Activated CD4-positive, alpha-beta T cell treated with anti-CD3 and anti-CD28 coated beads, Interleukin-2, Interleukin-4, amounts not matched to agents 100 ng/mL and 50 ng/mL, durations not matched to agents 16 hours and 8 hours (primary cell): ENCODE measurements at places on chromosomes 11 and 22.

DNA sequence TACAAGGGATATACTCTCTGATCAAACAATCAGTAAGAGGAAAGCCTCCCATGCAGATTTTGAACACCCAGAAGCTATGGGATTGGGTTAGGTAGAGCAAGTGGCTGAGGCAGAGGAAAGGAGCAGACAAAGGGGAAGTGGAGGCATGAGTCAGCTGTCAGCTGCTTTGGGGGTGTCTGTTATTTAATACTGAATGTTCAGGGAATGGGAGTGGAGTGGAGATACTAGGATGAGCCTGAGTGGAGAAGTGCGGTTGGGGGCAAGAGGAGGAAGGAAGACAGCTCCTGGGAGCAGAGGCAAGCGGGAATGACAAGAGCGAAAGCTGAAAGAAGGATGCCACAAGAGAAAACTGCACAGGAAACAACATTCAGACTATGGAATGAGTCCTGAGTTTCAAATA, 22.7 kb upstream of the TMPRSS5 start:
- no peak for DNase-seq

GRCh38 chr11:75665990-75666389, 2.8 kb downstream of the MAP6 start:
- no peak for DNase-seq

DNA sequence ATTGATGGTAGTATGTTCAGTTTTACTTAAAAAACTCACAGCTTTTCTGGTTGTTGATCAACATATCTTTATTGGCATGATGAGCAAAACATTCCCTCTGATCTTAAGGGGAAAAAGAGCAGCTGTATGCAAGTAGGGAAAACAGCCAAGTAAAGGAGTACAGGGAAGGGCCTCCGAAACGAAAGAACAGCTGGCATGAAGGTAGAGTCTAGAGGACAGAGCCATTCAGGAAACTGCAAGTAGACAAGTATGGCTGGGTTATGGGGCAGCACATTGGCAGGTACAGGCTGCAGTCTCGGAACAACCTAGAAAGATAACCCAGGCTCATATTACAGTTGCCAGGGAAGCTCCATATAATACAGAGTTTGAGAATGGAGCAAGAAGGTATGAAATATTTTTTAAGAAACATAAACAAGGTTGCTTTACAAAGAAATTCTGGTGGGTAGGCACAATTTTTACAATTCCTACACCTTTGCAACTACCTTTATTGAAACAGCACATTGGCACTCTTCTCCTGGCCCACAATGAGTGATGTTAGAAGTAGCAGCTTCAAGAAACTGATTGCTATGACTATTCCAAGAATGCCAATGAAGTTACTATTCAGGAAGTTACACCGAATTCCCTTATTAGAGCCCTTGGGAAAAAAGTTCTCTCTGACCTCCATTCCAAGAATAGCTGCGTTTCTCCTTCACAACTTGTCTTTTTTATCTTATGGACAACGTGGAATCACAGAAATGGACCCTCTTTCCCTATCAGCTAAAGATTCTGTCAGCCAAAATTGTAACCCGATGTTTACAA, 45.2 kb downstream of the LGR4 start:
- DNase-seq = no peak

DNA sequence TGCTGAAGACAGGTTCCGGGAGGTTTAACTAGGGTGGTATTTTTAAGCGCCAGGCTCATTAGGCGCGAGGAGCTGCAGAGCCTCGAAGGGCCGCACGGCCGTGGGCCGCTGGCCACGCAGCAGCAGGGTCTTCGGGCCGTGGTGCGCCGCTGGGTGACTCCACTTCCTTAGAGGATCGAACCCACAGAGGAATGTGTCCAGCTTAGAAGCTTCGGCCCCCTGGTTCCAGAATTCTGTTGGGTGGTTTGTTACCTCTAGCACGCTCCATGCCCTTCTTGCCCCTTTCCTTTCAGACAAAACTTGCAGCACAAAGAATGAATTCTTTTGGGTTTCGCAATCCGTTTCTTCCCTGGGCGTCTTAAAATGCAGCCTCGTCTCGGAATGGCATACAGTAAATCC, 773 bp upstream of the PATL1 start:
- no peak for DNase-seq

GRCh38 chr22:39130892-39131855, 21.3 kb downstream of the CBX7 start:
- DNase-seq = no peak

DNA sequence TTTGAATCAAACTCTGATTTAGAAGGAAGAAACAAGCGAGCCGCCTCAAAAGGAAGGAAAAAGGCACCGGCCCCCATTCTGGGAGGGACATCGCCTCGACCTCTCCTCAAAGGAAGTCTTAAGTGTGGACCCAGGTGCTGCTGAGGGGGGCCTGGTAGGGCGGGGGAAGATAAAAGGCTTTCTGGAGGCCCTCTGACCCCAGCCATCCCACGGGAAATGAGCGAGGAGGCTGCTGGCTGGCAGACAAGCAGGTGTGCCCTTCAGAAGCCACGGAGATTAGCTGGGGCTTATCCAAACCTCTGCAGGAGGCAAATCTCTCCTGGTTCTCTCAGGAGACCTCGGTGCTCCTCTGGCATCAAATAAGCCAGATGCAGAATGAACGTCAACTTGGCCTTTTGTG, 171.4 kb upstream of the BLID start:
- no peak for DNase-seq

DNA sequence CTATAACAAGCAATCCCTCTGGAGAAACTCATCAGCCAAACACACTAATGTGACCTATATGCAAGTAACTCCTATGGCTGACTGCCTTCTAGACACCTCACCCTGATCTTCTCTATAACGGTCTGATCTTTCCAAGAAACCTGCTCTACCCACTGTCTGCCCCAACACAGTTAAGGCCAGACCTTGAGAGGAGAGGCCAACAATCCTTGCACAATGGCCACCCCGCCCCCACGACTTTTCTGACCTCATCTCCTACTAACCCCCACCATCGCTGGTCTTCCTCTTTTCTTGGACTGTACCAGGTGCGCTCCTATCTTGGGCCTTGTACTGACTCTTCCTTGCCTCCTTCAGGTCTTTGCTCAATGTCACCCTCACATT, 12.5 kb downstream of the HIRA start:
- DNase-seq = no peak

GRCh38 chr22:45804986-45805325, 133.3 kb downstream of the ATXN10 start:
- peak; percentile 1 for DNase-seq

DNA sequence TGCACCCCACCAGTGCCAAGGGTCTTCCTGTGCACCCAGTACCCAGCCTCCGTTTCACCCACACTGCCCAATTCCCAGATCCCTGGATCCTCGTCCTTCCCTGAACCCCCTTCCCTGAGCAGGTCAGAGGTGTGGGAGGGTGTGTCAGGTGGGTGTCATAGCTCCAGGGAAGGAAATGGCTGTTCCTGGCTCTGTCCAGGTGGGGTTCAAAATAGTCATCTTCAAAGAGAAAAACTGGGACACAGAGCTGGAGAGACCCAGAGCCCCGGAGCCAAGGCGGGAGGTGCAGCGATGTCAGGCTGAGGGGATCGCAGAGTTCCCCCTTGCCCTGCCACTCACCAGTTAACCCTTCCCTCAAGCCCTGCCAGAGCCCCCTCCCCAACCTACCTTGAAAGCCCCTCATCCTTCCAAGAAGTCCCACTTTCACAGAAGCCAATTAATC, 698 bp downstream of the C1QTNF4 start:
- DNase-seq = no peak

- no peak for DNase-seq
Measured at GRCh38 chr22:40857309-40857855, 434 bp downstream of the XPNPEP3 start.

DNA sequence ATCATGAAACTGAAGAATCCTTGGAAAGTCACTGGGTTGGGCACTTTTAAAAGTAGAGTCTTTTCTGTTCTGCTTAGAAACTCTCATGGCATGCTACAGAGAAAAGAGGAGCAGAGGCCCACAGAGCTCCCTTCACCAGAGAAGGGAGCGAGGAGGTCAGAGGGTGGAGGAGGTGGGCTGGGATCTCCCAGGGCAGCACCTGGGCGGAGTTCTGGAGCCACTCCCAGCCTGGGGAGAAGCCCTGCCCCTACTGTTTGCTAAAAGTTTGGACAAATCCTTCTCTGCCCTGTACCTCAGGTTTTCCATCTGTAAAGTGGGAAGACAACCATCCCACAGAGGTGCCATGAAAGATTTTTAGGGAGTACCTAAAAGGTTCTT, 299.1 kb downstream of the KIRREL3 start:
- no peak for DNase-seq

DNA sequence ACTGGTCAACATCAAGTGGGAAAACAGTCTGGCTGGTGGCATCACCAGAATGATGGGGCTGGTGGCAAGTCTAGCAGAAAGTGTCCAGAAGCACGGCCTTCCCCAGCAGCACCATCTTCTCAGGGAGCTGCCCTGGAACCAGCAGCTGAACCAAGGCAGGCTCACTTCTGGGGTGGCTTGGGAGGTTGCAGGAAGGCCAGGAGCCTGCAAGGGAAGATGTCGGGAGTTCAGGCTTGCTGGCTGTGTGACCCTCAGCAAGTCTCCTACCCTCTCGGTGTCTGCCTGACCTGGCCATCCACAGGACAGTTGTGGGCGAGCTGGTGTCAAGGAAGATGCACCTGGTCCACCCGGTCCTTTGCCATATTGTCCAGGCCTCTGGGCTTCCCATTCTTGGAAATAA, 2.3 kb upstream of the PNPLA5 start:
- DNase-seq = no peak
